ENCODE measurements at places on chromosomes 7 and 10.

- DNase-seq: no peak
Measured at GRCh38 chr7:4709187-4709586, 27.1 kb downstream of the FOXK1 start.

DNA sequence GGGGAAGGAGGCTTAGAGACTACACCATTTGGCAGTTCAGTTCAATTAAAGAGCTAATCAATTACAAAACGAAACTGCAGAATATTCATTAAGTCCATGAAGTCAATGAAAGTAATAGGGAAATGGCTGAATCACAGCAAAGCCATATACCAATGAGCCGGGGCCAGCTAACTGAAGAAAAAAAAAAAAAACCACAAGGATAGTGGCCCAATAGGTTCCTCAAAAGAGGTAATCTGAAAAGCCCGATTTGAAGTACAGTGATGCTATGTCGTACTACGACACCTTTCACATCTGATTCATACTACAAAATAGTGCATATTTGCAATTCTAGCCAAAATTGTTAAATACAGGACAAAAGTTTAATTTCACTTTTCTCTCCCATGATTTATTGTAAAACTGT, 2.5 kb downstream of the ARHGAP12 start:
- no peak for DNase-seq

DNA sequence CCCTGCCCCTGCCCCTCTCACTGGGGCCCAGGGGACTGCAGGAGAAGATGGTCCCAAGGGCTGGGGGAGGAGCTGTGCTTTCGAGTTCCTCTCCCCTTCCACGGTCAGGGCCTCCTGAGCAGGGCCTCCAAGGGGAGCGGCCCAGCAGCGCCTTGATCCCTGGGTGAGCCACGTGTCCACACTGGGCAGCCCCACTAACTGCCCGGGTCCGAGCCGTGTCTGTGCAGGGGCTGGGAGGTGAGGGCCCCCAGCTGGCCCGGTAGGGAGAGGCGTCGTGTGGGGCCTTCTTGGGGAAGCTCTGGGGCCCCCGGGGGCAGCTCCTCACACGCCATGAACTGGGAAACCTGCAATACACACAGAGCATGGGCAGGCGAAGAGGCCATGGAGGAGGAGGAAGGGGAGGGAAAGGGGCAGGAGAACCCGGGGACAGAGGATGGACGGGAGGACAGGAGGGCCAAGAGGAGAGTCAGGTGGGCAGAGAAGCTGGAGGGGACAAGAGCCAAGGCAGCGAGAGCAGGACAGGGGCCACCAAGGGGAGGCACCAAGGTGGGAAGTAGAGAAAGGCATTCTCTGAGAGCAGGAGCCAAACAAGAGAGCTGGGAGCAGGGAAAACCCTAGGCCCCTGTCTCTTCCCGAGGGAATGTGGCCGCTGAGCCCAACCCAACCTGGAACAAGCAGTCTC, 32.8 kb downstream of the KCNH2 start:
- no peak for DNase-seq

GRCh38 chr7:49037346-49038210, 113.2 kb downstream of the CDC14C start:
- no peak for DNase-seq

GRCh38 chr7:155167706-155168365, 97.7 kb downstream of the HTR5A start:
- no peak for DNase-seq
